Activated naive CD8-positive, alpha-beta T cell treated with anti-CD3 and anti-CD28 coated beads for 36 hours (primary cell): ENCODE measurements at places on chromosomes 6 and 20. TPM values are rescaled to one million over a fixed set of nuclear protein-coding genes. Genes with fewer than 3 reads are reported as not detected.

HAO1 gene
- total RNA-seq: not detected

MUC21 gene
- not detected for total RNA-seq

MYT1 gene
- not detected for total RNA-seq

LTB gene
- 273 TPM for total RNA-seq

CDSN gene
- total RNA-seq: not detected
